OCI-LY7 (cell line): ENCODE measurements at places on chromosomes 2 and 18. TPM values are rescaled to one million over a fixed set of nuclear protein-coding genes. Genes with fewer than 3 reads are reported as not detected.

DNA sequence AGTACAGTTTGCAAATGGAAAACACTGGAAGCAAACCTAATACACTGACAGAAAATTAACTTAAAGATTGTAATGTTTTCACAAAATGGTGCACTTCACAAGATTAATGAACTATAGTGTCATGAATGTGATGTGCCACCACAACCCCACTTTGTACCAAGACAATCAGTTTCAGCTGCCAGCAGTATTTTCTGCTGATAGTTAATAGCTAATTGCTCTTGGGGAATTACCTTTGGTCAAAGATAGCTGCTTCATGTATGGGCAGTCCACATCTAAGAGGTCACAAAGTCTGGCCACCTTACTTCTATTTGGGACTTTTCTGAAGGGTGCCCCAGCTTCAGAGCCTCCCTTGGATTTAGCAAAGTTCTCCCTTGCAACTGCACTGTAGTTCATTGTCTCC is 254.0 kb downstream of the CALCRL start:
- DNase-seq, result no peak

DNA sequence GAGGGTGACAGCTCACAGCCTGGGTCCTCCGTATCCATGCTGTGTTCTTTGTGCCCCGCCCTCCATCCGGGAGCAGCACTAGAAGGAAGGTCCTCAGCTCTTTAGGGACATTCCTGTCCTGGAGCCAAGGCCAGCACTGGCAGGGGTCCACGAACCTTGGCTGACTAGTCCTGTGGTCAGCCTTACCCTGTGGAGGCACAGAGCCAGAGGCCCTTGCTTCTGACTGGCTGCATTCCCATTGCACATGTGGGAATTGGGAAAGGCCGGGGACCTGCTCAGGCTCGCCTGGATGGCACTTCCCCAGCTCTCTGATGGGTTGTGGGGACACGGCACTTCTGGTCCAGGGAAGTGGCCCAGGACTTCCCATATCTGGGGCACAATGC is 24.9 kb upstream of the RHOB start:
- DNase-seq, result no peak

- DNase-seq, result no peak
Observed at GRCh38 chr2:150832686-150833085, 345.2 kb upstream of the RND3 start.

Gene ANKRD30B
- total RNA-seq, result not detected in 2 replicates

Gene MSTN
- total RNA-seq, result not detected in 2 replicates

Gene DARS1
- 119 and 140 TPM in 2 replicates for total RNA-seq
